Stimulated activated CD4-positive, alpha-beta T cell treated with anti-CD3 and anti-CD28 coated beads, Interleukin-15, amount 100 ng/mL, for 1 hour (primary cell): ENCODE measurements at places on chromosomes 4 and X.

- DNase-seq = no peak
Observed at GRCh38 chrX:64894454-64895038, 81.7 kb downstream of the ZC4H2 start.

GRCh38 chr4:48967631-48968030 lies 18.4 kb upstream of the CWH43 start:
- DNase-seq = no peak

GRCh38 chr4:37631551-37631950 lies 54.6 kb downstream of the RELL1 start:
- DNase-seq = no peak

DNA sequence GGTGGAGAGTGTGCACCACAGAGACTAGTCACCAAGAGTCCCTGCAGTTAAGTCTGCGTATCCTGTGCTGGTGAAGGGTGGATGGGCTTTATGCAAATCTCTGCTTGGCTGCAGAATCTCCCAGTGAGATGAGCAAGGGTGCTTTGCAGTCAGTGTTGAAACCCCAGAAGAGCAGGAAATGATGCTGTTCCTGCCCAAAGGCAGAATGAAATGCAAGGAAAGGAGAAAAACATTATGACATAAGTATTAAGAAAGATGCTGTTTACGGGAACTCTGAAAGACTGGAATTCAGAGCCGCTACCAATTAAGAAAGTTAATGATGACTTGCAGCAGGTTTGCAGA lies 25.4 kb upstream of the ACSL1 start:
- DNase-seq = no peak

- no peak for DNase-seq
Observed at GRCh38 chr4:85744950-85745349, 270.0 kb downstream of the ARHGAP24 start.

GRCh38 chrX:100379388-100379986 lies 30.6 kb downstream of the PCDH19 start:
- DNase-seq = no peak

DNA sequence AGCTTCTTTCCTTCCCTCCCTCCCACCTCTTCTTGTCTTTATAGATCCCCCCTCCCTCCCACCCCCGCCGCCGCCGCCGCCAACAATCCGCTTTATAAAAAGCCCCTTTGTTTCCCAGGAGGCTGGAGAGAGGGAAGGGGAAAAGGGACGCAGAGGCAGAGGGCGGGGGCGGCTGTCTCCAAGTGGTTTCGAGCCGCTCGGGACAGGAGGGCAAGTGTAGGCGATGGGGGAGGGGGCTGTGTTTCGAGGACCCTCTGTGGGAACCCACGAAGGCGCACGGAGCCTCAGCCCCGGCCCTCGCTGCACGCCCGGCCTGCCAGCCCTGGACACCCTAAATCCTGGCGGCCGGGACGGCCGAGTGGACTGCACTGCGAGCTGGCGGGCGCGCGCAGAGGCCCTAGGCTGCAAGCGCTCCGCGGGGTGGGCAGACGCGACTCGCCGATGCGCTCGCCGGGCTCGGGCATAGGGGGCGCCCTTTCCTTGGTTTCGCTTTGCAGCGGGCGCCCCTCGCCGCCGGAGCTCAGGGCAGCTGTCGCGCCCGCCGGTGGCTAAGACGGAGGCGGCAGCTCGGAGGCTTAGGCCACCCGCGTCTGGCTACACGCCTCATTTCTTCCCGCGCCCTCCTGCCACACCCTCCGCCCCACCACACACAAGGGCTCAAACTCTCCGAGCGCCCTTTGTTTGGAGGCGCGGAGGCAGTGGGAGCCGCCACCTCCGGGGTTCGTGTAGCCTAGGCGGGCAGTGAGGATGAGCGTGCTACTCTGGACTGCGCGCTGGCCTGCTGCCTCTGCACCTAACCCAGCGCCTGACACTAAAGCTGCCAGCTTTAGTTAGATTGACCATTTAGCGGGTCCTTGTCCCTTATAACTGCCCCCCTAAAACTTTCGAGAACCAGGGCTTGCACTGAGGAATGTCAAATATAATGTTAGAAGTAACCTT lies 2.2 kb downstream of the MAMLD1 start:
- DNase-seq = peak; percentile 16
